Astrocyte (in vitro differentiated cells and primary cell): ENCODE measurements at places on chromosomes 4 and X.

GRCh38 chr4:85762529-85762871 lies 287.6 kb downstream of the ARHGAP24 start:
- DNase-seq = peak; percentile 92
- no peaks in the 10 kb centered on the region for H3K36me3 ChIP-seq
- H3K27ac ChIP-seq = peak overlapping the region; percentile 35
- no peaks in the 10 kb centered on the region for H3K27me3 ChIP-seq

DNA sequence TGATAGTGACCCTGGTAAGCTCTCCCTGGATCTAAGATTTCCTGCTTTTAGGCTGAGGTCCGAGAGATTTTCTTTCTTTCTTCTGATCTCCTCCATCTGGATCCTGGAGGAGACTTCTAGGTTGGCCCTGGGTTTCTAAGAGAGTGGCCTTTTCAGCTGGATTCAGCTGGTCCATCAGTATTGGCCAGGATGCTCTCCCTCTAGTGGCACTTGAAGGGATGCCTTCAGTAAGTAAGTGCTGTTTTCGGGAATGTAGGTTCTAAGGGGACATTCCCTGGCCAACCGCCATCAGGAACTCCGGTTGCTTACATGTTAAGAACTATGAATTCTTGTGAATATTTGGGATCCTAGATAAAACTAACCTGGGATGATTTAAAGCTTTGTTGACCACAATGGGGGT lies 56.9 kb downstream of the SERTM2 start:
- no peak overlapping the region for H3K27ac ChIP-seq
- no peak for DNase-seq
- H3K27me3 ChIP-seq = no peaks in the 10 kb centered on the region
- no peak overlapping the region for H3K4me3 ChIP-seq
- no peaks in the 10 kb centered on the region for H3K4me1 ChIP-seq
- H3K36me3 ChIP-seq = no peaks in the 10 kb centered on the region

GRCh38 chr4:46390355-46391058 lies 579 bp upstream of the GABRA2 start:
- H3K27ac ChIP-seq = no peak overlapping the region
- peaks cover 37% of the 10 kb centered on the region for H3K27me3 ChIP-seq
- no peaks in the 10 kb centered on the region for H3K36me3 ChIP-seq
- H3K4me3 ChIP-seq = peak overlapping the region; percentile 21

DNA sequence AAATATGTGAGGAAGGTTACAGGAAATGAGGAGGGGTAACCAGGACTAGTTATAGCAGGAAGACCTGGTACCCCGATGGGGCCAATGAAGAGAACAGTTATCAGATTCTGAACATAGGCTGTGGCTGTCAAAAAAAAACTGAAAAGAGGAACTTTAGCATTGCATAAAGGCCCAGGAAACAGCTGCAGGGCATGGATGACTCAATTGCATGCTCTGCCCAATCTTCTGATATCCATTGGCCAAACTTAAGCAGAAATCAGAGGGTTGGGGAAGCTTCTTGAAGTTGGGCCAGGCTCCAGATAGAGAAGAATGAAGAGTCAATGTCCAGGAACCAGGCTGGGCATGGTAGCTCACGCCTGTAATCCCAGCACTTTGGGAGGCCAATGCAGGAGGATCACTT lies 1222.4 kb upstream of the PRKX start:
- no peak overlapping the region for H3K4me3 ChIP-seq
- H3K4me1 ChIP-seq = no peaks in the 10 kb centered on the region
- no peak overlapping the region for H3K27ac ChIP-seq
- DNase-seq = no peak
- no peaks in the 10 kb centered on the region for H3K27me3 ChIP-seq

GRCh38 chr4:24794916-24795665 lies at the start of gene SOD3:
SOD3 (plus strand) TSS chr4:24795573; CDS start chr4:24799522, 3,949 bp downstream.
- peak within 1 kb of the TSS; percentile 29 for H3K4me3 ChIP-seq
- peaks cover 19% of the 10 kb centered on the region for H3K4me1 ChIP-seq
- H3K27ac ChIP-seq = peak within 1 kb of the TSS; percentile 43
- peaks cover 18% of the 10 kb centered on the region for H3K27me3 ChIP-seq

GRCh38 chr4:174215961-174216680 lies 67.3 kb downstream of the FBXO8 start:
- no peak overlapping the region for H3K4me3 ChIP-seq
- no peaks in the 10 kb centered on the region for H3K36me3 ChIP-seq
- DNase-seq = no peak
- peaks cover 20% of the 10 kb centered on the region for H3K4me1 ChIP-seq
- peaks cover 86% of the 10 kb centered on the region for H3K27me3 ChIP-seq
